Activated CD4-positive, alpha-beta memory T cell treated with anti-CD3 and anti-CD28 coated beads, Interleukin-2, amount 10 ng/mL, durations not matched to agents 7 days and 5 days (primary cell): ENCODE measurements at places on chromosomes 4 and X. TPM values are rescaled to one million over a fixed set of nuclear protein-coding genes. Genes with fewer than 3 reads are reported as not detected.

- DNase-seq, result no peak
Observed at GRCh38 chr4:26083987-26084386, 170.0 kb downstream of the SMIM20 start.

DNA sequence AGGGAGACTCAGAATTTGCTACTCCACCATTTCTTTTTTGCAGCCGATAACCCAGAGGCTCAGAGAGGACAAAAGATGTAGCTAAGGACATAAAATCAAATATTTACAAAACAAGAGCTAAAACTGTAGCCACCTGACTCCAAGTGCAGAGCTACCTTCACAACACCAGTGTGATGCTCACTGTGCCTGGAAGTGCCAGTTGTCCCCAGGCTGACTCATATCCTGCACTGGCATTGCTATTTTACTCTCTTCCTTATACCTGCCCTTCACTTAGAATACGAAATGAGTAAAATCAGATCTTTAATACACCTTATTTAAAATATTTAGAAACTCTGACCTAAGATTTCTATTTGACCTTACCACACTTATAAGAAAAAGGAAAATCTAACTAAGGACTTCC, 39.5 kb downstream of the SLC7A11 start:
- no peak for DNase-seq

DNA sequence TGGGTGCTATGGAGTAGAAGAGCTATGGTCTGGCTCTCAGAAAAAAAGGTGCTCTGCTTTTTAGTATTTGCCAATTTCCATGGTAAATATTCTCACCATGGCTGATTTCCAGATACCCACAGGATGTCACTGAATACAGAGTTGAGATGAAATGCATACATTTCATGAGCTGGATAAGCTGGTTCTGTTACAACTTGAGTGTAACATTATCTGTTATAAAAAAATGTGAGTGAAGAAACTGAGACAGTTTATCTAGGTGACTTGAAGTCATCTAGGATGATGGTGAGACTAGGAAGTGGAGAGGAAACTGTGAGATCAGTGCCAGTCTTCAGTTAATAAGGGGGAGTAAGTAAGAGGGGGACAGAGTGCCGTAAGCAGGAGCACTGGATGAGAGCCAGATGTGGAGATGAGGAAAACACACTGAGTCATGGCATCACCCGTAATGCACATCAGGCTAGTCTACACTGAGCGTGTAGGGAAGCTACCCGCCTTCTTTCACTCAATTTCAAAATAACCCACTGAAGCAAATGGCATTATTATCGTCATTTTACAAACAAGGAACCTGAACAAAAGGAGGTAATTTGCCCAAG, 5.0 kb downstream of the HPSE start:
- DNase-seq, result no peak

DNA sequence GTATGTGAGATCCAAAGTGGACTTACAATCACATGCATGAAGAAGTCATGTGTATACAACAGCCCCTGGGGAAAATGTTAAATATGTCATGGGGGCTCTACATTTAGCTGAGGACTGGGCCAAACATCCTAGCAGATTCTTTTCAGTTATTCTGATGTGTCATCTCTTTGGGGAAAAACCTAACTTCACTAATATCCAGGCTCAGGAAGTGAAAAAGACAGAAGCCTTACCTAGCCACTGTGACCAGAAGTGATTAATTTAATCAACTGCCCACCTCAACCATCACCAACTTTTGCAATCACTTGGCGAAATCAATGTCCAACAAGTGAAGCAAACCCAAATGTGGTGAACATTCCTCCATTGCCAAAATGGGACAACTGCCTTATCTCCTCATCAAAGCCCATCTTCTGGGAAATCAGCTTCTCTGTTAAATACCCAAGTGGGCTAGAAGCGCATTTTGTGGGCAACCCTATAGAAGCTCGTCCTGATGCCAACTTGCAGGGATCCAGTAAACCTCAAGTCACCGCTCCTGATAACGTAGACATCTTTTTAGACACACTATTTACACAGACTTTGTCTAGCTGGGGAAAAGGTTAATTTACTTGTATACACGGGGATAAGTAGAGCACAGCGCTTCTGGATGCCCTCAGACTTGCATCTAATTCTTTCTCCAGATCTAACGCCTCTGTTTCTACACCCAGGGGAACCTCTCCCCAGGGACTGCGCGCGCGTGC, 1.4 kb upstream of the HHIP start:
- DNase-seq, result no peak

GRCh38 chrX:30215357-30215843, at the start of gene MAGEB2:
TSS of gene MAGEB2 (plus strand) at chrX:30215563. CDS start at chrX:30218581, 3,018 bp downstream.
- DNase-seq, result no peak

DNA sequence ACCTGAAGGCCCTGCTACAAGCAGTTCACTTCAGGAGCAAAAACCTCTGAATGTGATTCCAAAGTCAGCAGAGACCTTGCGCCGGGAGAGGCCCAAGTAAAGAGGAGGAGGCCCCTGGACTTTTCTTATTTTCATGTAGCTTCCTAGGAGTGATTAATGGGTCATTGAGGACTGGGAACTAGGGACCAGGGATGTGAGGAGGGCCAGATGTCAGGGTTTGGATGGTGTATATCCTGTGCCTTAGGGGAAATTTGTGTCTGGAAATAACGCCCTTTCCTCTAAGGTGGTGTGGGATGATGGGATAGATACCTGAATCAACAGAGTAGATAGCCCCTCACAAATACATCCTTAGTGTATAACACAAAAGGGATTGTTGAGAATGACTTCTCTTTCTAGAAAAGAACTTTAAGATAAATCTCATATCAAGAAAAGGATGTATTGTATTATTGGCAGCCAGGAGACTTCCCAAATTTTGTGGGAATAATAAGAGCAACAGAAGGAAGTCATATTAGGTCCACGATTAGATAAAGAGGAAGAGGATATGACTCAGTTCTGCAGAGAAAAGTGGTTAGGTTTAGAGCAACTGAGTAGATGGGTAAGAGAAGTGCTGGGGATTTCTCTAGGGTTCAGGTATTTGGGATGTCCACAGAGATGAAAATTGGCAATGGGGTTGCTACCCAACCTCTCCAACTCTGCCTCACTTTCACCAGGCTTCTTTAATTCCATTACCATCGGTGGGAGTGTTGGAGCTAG, 1.1 kb downstream of the ITGB1BP2 start:
- no peak for DNase-seq

- no peak for DNase-seq
Observed at GRCh38 chr4:108744307-108744706, 18.5 kb downstream of the ETNPPL start.

- DNase-seq, result no peak
Observed at GRCh38 chrX:7139202-7140081, 8.1 kb upstream of the STS start.

DNA sequence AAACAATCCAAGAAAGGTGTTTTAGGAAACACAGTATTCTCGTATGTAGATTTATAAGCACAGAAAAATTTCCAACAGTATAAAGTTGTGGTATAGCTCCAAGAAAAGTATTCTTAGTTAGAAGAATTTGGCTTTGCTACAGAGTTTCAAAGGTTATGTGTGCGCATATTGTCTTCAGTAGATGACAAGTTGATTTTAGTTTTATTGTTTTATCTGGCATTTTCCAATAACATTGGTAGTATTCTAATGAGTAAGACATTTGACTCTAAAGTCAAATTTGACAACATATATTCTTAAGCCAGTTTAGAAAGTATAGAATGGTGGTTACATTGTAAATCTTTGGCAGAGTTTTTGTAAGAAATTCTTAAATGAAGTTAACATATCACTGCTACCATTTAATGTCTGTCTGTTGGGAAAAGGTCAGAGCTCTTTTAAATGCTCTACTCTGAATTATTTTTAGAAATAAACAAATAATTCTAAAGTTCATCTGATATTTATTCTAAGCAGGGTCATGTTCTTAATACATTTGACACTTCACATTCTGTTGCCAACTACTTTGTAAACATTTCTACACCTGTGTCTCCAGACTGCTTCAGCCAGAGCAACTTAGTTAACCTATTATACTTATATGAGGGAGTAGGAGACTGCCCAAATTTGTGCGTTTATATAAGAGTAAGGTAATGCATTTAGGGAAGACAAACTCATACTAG, 30.0 kb downstream of the CLCN3 start:
- DNase-seq, result no peak

GRCh38 chrX:40912166-40912565, 173.1 kb upstream of the USP9X start:
- no peak for DNase-seq

- no peak for DNase-seq
Observed at GRCh38 chrX:129561453-129561852, 21.4 kb downstream of the OCRL start.

DNA sequence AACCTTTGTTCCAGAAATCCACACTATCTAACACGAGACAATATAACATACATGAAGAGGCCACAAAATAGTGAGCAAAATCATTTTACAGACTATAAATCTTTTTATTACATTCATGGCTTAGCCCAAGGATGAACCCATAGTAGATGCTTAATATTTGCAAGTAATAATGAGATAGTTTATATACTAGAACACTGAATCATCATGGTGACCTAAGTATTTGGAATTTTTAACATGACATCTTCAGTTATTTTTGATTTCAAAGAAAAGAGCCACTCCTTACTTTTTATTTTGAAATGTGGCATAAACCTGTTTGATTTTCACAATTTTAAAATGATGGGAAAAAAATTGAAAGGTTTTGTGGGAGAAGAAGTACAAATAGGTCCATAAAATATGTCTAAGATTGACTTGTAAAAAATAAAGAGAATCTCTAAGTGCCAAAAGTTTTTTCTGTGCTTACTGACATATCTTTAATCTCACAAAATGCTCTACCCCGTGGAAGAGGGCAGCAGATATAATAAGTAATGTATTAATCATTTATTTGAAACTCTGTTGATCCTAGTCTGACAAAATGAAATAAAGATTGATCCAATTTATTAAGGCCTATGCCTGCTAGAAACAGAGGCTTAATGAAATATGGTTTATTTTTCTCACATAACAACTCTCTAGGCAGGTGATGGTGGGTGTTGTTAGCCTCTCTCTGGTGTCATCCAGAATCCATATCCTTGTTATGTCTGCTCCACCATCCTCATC, 224.5 kb upstream of the CENPE start:
- no peak for DNase-seq

GRCh38 chr4:159248384-159249178, 145.7 kb downstream of the RAPGEF2 start:
- DNase-seq, result no peak

The CT45A10 gene
- not detected for total RNA-seq

The HAND2 gene
- total RNA-seq, result not detected

The DCK gene
- total RNA-seq, result 85.1 TPM

The HTN1 gene
- not detected for total RNA-seq

The PYURF gene
- 50.8 TPM for total RNA-seq

The CLIC2 gene
- 0.50 TPM for total RNA-seq

The GPM6B gene
- not detected for total RNA-seq

The PFKFB1 gene
- total RNA-seq, result 0.60 TPM
